Astrocyte of the cerebellum (primary cell): ENCODE measurements at places on chromosomes 11 and 22.
A peak's percentile ranks its signal among the peaks of the same experiment; 100 is the strongest.

DNA sequence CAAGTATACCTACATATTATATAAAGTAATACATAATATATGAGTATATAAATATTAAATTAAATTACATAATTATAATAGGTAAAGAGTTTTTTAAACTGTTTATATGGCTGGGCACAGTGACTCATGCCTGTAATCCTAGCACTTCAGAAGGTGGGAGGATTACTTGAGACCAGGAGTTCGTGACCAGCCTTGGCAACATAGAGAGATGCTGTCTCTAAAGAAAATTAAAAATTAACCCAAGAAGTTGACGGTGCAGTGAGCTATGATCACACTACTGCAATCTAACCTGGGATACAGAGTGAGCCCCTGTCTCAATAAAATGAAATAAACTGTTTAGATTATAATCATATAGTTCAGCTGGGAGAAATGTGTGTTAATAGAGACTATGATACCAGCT is 363.0 kb downstream of the DDX10 start:
- DNase-seq, result no peak

DNA sequence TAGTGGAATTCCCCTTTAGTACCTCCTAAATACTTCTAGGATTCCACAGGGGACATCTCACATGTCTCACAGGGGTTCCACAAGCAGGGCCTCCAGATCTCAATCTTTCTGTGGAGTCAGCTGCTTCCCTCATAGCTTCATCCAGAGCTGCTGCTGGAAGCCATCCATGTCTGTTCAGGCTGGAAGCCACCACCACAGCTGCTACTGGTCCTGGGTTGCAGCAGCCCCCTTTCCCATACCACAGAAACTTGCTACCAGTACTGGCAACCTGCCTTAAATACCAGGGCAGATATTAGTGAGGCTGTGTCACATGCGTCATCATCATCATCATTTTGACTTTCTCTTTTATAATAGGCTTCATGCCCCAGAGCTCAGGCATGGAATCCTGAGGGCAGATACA is 242.7 kb upstream of the NCAM1 start:
- DNase-seq, result no peak

DNA sequence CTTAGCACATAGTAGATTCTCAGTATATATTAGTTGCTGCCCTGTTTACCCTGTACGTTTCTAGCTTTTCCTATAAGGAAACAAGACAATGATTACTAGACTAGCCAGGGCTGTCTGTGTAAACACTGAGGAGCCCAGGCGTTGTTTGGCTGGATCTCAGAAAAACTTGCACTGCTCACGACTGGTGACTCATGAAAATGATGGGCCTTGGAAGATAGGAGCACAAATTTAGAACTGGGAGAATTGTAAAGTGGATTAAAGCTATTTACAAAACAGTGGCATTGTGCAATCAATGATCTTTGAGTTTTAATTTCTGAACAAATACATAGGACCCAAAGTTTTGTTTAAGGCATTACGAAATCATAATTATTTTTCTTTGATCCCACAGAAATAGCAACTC is 276.9 kb downstream of the FAM76B start:
- peak; percentile 65 for DNase-seq

- no peak for DNase-seq
Observed at GRCh38 chr11:65208785-65209710, 27.3 kb downstream of the CAPN1 start.

DNA sequence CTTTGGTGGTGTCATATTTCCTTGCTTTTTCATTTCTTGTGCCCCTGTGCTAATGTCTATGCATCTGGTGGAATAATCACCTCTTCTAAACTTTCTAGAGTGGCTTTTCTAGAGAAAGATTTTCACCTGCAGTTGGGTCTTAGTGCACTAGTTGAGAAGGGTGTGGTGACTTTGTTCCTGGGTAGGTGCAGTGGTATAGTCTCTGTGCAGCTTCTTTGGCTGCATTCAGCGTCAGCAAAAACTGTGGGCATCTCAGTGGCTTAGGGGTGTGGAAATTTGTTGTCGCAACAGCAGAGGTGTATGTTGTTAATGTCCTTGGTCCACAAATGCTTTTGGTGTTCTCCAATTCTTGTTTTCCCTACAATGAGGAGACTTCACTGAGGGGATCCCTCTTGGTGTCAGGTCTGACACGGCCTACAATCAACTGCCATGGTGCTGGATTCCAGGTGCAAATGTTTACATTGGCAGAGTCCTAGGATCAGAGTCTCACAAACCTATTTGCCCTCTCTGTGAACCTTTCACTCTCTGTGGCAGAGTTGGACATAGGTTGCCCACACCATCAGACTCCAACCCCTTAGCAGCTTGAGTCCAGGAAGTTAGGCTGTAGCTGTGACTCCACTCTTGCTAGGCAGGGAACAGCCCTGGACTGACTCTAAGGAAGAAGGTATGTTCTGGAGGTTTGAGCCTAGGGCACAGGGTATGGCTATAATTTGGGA is 48.8 kb downstream of the GDPD4 start:
- no peak for DNase-seq

GRCh38 chr11:80383655-80384054 is 942.8 kb upstream of the TENM4 start:
- DNase-seq, result no peak

- DNase-seq, result no peak
Observed at GRCh38 chr22:39925909-39926679, 25.2 kb downstream of the GRAP2 start.

DNA sequence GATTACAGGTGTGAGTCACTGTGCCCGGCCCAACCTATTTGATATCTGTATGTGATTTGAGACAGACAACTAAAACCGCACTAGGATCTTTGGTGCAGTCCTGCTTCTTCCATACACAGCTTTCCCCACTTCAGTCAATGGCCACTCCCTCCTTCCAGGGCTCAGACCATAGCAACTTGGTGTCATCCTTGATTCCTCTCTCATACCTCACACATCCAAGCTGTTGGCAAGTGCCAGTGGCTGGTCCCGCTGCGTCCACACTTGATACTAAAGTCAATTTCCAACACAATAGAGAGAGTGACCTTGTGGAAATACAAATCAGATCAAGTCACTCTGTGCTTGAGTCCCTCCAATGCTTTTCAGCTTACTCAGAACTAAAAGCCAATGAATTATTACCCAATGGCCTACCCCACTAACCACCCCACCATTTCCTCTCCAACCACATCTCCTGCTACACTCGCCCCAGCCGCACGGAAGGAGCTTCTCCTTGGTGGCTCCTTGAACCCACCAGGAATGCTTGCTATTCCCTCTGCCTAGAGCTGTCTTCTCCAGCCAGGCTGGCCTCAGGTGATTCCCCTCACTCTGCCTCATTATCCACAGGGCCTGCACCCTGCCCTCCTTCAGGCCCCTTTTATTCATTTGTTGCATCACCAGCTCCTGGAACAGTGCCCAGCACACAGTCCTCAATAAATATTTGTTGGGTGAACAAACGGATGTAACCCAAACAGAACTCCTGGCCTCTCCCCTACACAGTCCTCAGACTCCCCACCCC is 12.9 kb downstream of the ABTB2 start:
- peak; percentile 52 for DNase-seq

- DNase-seq, result no peak
Observed at GRCh38 chr11:128299132-128299726, 288.1 kb downstream of the ETS1 start.

DNA sequence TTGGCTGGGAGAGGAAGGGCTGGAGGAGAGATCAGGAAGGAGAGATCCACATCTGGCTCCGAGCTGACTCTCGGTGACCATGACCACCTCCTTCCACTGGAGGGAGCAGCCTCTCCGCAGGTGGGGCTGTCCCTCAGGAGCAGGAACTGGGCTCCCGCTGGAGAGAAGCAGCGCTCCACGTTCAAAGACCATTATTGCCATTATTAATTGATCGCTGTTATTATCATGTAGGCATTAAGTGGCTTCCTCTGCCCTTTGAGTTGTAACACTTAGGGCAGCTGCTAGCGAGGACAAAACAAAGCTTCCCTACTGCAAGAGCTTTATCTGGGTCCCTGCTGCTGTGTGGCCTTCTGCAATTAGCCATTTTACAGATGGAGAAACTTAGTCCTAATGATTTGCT is 251.9 kb downstream of the ST3GAL4 start:
- peak; percentile 33 for DNase-seq

DNA sequence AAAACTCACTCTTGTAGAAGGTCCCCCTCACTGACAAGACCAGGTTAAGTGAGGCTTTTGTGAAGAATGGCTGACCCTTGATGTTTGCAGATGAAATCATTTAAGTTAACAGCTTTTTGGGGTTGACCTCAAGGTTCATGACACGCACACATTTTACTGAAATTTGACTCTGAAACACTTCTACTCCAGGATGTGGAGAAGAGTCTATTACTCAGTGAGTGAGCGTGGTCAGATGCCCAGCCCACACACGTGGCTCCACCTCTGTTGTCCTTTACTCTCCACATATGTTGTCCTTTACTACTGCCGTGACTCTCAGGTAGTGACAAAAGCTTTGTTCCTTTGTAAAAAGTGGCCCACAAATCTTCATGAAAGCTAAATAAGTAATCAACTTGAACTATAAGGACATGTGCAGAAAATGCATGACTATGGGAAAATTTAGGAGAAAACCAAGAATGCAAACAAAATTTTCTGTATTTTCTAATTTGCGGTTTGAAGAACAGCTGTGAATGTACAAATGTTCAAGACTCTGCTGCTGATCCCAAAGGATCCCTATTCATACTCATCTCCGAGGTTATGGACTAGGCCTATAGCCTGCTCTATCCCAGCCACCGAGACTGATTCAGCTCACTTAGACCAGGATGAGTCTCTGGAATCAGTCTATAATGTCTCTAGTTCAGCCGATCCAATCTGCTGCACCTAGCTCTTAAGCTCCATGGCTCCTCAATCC is 22.4 kb downstream of the XRRA1 start:
- DNase-seq, result no peak

DNA sequence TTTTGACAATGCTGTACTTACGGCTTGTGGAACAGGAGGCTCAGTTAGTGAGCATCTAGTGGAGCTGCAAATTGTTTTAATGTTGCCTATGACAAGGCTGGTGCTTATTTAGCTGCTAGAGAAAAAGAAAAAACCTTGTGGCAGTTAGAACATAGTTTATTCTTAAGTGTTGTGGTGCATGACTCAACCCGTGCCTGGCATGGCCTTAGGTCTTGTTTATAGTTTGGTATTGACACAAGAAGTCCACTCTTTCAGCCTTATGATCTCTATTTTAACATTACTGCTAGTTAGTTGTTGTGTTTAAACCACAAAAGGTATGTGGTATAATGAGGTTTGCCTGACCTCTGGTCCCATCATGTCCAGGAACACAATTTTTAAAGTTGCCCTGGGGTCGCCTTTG is 744.6 kb downstream of the FAM181B start:
- DNase-seq, result peak; percentile 48

DNA sequence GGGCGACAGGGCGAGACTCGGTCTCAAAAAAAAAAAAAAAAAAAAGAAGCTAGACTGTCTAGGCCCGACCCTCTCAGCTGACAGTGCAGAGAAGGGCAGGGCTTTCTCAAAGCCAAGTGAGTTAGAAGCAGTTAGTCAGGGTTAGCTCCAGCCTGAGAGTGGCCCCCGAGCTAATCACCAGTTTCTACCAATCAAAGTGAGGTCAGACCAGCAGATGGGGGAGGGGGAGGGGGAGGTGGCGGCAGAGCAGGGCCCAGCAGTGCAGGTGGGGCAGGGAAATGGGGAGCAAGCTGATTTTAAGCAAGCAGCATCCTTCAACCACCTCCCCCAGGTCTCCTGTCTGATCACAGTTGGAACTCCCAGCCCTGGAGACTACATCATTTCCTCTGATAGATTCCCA is 55.3 kb upstream of the PRR5 start:
- no peak for DNase-seq

- no peak for DNase-seq
Observed at GRCh38 chr11:5489576-5490357, 1.3 kb downstream of the OR52D1 start.

- DNase-seq, result no peak
Observed at GRCh38 chr11:106989078-106989455, 29.2 kb downstream of the GUCY1A2 start.

DNA sequence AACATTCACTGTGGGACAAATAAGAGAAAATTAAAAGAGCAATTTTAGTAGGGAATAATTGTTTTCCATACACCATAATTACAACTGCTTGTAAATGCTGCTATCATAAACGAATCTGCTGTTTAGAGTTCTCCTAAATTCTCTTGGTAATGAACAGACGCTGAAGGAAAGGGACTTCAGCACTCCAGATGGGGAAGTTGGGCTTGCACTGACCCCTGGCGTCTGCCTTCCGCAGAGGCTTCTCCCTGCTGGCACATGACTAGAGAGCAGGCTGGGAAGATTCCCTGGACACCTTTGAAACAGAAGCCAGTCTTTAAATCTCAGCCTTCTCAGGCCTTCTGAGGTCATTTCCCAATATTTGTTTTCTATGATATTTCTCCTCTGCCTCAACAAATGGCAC is 84.1 kb downstream of the NXPE2 start:
- DNase-seq, result peak; percentile 28

- DNase-seq, result no peak
Observed at GRCh38 chr11:116397602-116398084, 375.1 kb downstream of the BUD13 start.

GRCh38 chr11:35118906-35119305 is 20.1 kb upstream of the CD44 start:
- no peak for DNase-seq

DNA sequence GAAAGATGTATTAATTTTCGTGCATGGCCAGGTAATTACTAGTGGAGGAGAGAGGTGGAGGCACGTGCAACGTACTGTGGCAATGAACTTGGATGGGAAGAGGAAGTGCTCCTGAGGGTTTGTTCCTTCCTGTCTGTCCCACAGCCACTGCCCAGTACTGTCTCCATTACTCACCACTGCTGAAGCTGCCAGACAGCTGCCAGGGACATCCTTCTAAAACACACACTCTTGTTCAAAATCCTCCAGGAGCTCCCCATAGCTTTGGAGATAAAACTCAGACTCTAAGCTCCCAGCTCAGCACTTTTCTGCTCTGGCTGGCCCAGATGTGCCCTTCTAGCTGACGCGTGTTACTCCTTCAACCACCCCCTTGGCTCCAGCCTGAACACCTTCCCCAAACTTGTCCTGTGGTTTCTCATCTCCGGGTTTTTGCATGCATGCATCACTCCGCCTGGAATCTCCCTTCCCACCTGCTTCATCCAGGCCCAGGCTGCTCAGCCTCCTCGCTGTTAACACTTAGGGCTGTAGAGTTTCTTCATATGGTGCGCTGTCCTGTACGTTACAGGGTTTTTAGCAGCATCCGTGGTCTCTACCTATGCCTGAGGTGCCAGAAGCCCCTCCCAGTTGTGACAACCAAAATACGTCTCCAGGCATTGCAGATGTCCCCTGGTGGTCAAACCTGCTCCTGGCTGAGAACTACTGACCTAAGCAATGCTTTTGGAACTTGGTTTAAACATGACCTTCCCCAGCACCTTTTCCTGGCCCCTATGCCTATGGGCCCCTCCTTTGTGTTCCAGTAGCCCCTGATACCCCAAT is 69.5 kb downstream of the C11orf91 start:
- no peak for DNase-seq

- DNase-seq, result no peak
Observed at GRCh38 chr22:27882507-27883290, 36.4 kb downstream of the PITPNB start.

DNA sequence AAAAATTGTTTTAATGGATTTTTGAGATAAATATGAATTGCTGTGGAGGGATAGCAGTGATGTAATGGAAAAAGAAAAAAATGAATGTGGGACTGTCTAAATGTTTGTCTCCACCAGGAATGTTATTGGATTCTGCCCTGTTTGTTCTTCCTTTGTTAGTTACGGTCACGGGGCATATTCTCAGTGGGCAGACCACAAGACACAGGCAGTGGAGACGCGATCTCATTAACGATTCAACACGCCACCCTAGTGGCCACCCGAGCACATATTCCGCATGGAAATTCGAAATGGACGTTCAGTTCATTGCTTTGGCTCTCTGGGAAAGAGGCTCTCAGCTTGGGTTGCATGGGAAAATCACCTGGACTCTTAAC is 151.8 kb upstream of the TTC12 start:
- DNase-seq, result peak; percentile 49
